AG04450 (cell line): ENCODE measurements at places on chromosomes 12 and 14.

DNA sequence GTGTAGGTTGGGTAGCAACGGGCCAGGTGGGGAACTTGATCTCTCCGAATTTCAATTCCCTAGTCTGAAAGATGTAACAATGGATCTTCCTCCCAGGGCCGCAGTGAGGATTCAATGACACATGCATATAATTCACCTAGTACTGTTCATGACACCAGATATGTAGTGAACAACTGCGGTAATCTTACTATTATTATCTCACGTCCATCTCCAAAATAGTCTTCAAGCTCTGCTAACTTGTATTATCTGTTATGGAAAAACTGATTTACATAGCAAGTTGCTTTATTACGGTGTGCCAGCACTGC lies 26.4 kb downstream of the MOK start:
- DNase-seq: no peak

DNA sequence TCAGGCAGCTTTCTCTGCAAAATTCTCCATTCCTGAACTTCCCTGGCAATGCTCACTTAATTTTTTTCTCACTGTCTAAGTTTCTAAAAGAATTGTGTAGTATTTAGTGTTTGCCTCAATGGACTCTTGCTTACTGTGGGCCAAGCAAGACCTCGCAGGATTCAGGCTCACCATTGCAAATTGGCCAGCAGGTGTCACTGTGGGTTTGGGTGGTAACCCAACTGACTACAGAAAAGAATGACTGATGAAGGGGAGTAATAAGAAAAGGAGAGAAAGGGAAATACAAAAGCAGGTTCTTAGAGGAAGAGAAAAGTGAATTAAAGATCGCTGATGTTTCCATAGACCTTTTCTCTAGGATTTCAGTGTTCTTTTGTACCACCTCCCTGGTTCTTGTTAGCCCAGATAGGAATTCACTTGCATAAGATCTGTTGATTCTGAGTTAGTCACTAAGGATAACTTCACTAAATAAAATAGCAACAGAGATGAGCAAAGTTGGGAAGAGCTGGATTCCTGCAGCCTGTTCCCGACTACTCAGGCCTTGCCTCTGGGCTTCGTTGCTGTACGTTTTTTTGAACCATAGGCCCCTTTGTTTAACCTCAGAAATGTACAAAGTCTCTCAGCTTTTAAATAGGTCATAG lies 386.5 kb upstream of the DDHD1 start:
- DNase-seq: peak; percentile 70

DNA sequence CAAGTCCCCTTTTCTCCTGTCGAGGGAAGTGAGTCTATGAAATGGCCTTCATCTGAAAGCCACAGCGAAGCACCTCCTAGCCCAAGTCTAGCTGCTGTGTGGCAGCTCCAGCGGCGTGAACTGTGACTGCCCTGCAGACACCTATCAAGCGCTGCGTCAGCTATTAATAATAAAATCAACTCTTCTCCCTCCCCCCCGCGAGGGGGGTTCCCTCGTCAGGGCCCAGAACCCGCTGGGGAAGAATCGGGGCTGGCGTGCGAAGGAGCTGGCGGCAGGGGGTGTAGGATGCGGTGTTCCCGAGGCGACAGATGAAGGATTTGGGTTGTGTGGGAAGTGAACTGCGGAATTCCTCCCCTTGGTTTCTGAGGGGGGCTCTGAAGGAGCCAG lies 662 bp upstream of the ATP2A2 start:
- DNase-seq: no peak

DNA sequence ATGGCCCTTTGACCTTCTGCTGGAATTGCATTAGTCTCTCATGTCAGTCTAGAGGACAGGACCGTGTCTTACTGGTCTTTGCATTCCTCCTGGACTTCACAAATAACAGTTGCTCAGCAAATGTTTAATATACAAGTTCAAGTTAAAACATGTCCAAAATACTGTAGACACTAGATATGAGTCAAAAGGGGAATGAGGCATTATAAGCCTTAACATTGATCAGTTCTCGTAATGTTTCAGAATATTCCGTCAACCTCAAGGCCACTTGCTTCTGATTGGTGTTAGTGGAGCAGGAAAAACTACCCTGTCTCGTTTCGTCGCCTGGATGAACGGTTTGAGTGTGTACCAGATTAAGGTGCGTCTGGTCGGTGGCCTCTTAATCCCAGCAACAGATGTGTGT lies 59.9 kb downstream of the HSP90AA1 start:
- no peak for DNase-seq
